ENCODE measurements at places on chromosomes 2 and 18.

- no peak for DNase-seq
Observed at GRCh38 chr2:212730994-212731393, 192.4 kb upstream of the ERBB4 start.

DNA sequence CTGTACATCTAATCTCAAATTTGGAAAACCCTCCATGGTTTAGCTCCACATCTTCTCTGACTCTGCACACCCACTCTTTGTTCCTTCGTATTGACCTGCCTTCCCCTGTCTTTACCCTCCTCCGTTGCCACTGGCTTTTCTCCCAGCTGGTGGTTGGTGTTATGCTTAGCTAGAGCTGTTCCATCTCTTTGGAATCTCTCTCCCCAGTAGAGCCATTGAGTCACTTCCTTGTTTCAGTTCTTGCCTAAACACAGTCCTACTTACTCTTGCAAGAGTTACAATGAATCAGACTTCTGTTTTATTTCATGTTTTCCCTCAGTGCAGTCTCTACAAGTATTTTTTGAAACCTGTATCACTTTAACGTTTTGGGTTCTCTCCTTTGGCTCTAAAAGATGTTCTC is 263.9 kb downstream of the LTBP1 start:
- peak; percentile 82 for DNase-seq

DNA sequence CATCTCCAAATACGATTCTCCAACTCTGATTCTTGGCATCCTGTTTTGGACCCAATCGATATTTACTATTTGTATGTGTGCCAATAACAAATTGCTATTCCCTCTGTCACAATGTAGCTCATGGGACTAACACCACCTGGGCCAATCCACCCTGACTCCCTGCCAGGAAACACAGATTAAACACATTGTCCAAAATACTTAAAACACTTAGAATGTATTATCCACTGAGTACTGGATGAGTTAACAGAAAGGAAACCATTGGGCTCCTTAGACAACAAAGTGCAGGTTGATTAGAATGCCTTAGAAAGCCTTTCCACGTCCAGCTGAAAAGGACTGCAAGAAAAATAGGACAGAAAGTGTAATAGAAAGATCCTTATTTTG is 79.4 kb upstream of the ARHGAP28 start:
- DNase-seq, result no peak

DNA sequence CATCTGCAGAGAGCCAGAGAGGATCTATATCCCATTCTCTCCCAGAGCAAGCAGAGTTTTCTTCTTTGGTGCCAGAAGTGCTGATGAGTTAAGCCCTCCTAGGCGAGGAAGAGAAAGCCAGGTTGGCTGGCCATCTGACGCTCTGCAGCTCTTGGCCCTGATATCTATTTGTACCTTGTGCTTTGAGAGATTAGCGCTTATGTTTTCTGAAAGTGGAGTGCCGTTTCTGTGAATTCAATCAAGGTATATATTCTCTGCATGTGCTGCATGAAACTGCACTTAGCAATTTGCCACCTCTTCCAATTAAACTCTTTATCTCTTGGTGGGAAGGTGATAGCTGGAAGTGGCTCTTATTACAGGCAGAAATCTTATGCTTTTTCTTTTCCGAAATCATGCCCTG is 177.5 kb downstream of the LPIN1 start:
- DNase-seq, result no peak

DNA sequence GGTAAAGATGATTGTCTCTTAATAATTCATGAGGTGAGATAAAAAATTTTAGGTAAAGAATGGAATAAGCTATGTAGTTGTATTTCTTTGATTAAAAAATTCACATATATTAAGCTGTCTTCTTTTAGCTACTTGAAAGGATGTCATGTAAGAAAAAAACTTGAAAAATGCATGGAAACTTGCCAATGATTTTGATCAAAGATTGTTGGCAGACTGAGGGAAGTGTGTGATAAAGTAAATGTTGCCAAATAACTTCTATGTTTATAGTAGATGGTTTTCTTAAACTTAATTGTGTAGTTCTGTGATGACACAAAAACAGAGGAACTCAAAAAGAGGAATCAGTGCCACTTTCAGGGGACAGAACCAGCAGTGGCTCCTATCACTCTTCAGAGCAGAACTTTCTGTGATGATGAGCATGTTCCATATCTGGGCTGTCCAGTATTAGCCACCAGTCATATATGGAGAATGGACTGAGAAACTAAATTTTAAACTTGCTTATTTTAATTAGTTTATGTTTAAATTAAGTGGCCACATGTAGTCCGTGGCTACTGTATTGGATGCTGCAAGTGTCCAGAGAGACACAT is 51.9 kb upstream of the SLC38A11 start:
- DNase-seq, result no peak

Measured in BJ (cell line).